ENCODE measurements at places on chromosomes 3 and 15.

- no peak for DNase-seq
These were observed at the start of gene PAQR9 for GRCh38 chr3:142963516-142964448. Gene PAQR9 (minus strand): TSS chr3:142963674. CDS start chr3:142963336, 338 bp downstream.

GRCh38 chr3:126515066-126515706, 2.4 kb downstream of the UROC1 start:
- no peak for DNase-seq

DNA sequence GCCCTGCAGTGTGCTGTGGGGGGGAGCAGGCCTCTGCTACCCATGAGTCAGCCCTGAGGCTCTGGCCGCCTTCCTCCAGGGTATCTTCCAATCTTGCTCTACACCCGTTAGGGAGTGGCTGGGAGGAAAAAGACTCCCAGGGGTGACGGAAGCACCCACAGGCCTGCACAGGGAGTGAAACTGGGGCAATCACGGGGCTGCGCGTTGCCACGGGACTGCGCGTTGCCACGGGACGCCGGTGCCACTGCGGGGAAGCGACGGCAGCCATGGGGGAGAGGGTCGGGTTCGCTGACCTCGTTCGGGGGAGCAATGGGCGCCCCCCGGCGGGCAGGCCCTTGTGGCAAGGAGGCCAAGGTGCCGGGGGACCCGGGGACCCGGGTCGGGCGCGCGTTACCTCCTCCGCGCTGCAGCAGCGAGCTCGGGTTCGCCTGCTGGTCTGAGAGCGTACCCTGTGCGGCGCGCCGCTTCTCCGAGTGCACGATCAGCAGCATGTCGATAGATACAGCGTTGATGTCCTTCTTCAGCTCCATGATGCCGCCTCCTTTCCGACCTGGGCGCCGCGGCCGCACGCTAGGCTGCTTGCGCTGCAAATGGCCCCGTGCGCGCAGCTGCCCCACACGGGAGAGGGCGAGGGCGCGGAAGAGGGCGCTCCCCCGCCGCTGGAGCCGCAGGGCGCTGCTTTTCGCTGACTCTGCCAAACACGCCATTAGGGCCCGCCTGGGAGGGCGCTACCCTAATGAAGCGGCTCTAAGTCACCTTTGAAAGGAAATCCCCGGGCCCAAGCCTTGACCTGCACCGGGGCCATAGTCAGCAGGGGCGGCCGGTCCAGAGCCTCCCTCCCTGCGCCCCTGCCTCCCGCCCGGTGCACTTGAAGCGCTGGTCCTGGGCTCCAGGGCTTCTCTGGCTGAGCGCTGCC, at the start of gene KY:
Gene KY, minus strand, starts transcription at position 592 of the 916 bp plus-strand sequence. Its CDS starts 62 bp downstream, at position 530.
- DNase-seq, result no peak

DNA sequence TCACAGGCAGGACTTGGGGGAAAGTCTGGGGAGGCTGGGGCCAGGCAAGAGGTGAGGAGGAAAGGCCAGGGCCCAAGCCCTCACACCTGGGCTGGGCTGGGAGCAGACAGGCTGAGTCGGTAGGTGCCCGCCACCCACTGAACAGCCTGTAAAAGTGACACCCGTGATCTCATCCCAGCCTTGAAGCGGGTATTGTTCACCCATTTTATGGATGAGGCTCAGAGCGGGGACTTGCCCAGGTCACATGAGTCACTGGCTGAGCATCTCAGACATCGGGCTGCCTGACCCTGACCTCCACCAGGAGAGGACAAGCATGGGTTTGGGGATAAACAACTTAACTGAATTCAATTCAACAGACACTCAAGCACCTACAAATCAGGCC, 52.0 kb upstream of the CTSH start:
- no peak for DNase-seq

DNA sequence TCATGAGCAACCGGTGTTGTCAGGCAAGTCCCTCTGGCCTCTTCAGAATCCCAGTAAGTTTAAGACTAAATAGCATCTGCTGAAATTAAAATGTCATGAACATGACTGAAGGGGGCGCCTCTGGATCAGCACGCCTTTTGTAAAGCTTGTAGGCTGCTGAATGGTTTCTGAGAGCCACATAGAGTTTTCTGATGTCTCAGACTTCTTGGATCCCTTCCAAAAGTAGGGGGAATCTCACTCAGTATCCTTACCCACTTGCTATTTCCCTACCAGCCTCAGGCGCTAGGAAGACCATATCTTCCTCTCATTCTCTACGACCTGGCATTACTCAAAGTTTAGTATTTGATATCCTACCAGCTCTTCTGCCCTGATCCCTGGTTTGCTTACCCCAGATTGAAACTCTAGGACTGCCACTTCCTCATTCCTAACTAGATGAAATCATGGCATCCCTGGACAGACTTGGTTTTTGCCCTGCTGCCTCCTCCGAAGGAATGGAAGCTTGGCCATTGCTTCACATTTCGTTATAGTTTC, 62.7 kb upstream of the CD47 start:
- peak; percentile 55 for DNase-seq
